Cerebellum (tissue), 4 donors: ENCODE measurements at places on chromosomes 6 and 20.

DNA sequence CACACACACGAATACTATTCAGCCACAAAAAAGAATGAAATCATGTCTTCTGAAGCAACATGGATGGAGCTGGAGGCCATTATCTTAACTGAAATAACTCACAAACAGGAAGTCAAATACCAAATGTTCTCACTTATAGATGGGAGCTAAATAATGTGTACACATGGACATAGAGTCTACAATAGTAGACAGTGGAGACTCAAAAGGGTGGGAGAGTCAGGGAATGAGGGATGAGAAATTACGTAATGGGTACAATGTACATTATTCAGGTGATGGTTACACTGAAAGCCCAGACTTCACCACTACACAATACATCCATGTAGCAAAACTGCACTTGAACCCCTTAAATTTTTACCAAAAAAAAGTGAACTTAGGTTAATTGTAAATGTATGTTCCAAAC lies 160.4 kb downstream of the TASP1 start:
- no peak for DNase-seq

DNA sequence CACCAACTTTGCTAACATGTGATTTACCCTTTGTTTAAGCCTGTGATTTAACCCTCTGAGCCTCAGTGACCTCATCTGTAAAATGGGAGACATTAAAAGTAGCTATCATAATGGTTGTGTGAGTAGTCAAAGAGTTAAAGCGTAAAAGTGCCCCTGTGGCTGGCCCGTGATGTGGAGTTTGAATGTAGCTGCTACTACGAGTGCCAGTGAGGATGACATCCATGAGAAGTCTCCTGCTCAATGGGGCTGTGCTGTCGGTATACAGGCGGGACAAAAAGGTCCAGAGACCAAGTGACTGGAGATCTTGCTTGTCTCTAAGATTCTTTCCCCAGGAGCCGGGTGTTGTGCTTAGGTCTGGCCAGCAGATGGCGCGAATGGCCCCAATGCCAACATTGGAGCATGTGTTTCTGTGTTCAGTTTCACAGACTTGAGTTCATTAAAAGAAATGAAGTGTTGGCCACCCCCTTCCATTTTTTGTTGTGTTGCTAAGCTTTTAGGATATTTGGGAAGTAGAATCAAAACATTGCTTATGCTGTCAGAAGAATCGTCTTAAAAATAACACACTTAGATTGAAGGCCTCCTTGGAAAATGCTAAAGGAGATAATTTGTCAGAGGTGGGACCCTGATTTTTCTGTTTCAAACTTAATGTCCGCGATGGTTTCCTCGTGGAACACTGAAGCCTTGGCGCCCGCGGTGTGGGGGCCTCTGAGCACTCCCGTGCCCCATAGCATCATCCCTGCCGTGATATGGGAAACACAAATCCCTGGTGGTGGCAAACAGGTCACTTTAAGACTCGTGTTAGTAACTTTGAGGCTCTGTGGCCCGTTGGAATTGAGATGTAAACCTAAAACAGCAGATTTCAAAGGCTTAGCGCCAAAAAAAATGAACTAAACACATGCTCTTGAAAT lies 9.3 kb upstream of the RBM38 start:
- DNase-seq = peak; percentile 85

DNA sequence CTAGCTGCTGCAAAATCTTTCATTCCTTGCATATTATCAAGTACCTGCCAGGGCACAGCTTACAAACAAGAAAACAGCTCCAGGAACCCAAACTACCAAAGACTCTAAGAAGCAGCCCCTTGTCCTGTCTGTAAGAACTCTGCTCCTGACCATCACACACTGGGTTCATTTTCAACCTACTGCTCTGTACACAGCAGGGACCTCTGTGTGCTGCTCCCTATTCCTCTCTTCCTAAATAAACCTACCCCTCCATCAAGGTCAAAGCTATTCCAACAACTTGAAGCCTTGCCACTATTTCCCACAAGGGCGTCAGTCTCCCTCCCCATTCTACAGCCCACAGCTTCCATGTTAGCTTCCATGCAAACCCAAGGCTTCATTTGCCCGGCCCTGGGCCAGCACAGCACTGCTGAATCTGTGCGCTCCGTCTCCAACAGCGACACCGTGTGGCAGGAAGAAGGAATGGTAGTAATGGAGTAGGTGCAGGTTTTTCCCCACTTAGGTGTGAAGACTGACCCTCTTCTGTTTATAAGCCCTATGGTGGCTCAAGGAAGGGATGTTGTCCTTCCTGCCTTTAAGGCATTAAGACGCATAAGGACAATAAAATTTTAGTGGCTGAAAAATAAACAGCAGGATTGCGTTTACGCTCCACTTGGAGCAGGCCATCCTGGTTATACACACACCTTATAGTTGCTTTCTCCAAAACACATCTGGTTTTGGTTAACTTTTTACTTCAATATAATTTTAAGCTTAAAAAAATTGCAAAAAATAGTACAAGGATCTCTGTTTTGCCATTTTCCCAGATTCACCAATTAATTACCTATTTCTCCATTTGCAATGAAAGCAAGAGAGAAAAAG lies 115.2 kb upstream of the NXT1 start:
- peak; percentile 21 for DNase-seq

DNA sequence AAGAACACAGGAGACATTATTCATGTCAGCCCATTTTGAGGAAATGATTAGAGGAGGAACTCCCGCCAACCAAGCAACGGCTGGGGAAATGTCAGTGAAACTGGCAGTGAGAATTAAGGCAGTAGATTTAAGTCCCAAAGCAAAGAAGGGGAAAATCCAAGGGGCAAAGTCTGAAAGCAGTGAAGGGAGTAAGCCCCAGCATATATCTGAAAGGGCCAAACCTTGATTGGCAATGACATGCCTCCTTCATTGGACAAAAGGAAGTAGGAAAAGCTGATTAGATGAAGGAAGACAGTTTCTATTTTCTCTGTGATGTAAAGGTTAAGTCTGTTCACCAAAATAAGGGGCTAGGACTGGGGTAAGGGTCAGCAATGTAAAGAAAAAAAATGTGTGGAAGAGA lies 190.3 kb downstream of the RNF144B start:
- DNase-seq = no peak

DNA sequence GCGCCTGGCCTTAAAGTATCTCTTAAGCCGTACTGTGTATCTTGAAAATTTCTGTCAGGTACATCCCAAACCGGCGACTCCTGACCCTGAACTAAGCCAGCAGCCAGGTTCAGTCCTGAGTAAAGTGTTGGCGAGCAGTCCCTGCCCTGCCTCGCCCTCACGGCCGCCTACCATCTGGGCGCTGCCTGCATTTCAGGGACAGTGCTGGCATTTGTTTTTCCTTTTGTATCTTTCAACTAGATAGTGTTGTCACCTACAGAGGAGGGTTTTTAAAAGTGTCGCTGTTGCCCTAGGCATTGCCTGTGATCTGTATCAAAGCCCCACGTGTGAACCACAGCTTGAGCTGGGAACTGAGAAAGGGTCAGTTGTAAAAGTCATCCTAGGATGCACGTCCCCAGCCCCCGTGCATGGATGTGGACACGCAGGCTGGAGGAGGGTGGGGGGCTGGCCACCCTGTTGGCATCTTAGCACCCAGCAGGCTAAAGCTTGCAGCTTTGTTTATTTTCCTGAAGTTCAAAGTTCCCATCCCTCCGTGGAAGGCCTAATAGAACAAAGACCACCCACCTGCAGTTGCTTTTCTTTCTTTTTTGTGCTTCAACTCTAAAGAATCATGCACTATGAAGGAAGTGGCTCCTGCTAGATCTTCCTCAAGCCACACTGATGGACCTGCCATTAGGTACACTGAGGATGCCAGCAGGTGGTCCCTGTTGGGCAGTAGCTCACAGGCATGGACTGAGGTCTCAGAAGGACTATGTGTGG lies 136.8 kb downstream of the ZDHHC14 start:
- DNase-seq = peak; percentile 53

DNA sequence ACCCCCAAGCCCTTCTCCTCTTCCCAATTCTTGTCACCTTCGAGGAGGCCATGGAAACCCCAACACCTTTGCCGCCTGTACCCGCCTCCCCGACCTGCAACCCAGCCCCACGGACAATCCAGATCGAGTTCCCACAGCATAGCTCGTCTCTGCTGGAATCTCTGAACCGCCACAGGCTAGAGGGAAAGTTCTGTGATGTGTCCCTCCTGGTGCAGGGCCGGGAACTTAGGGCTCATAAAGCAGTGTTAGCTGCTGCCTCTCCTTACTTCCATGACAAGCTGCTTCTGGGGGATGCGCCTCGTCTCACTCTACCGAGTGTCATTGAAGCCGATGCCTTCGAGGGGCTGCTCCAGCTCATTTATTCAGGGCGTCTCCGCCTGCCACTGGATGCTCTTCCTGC lies 675 bp downstream of the ZBTB9 start:
- DNase-seq = no peak

DNA sequence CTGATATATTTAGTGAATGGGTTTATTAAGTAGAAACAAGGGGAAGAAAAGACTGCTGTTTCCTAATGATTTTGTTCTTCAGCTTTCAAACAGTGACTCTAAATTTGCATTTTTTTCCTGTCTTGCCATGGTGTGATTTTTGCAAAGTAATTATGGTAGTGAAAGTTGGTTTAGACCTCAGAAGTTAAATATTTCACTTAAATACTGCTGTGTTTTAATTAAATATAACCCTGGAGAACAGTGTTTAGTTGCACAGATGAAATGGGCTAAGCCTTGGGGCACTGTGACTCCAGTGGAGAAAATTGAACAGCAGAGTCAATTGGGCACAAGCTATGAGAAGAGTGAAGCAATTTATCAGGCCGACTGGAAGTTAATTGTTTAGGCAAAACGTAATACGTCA lies 111.1 kb upstream of the MCHR2 start:
- DNase-seq = no peak

DNA sequence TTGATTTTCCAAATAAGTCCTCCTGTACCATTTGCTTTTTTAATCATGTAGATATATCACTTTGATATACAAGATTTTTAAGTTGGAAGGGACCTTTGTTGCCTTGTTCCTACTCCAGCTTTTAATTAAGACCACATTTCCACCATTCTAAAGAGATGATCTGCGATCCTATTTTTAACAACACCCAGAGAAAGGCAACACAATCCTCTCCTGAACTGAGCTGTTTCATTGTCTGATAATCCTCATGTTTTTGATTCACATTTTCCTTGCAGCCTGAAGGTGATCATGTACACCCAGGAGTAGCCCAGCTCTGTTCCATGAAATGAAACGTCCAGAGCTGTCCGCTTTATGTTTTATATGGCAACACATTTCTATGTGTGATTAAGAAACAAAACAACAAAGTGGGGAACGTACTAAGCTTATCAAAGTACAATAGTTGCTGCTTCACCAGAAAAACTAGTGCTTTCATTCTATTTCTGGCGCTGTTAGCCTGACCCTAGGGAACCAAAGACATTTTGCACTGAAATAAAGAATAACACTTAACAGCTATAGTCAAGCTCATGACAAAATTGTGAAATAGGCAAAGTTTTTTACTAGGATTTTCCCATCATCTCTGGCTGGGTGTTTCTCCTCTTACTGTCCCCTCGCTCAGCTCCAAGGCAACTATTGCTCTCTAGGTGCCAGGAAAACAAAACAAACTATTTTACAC lies 22.6 kb upstream of the TRAF3IP2 start:
- DNase-seq = no peak

DNA sequence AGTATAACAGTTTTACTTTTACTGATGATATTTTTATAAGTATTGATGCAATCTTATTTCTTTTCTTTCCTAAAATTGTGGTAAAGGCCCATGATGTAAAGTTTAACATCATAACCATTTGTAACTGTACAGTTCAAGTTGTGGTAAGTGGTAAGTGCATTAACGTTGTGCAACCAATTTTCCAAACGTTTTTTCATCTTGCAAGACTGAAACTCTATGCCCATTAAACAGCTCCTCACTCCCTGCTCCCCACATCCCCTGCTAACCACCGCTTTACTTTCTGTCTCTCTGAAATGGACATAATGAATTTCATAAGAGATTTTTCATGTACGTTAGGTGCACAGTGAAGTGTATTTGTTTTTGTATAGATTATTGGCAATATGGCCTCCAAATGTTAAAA lies 106.0 kb downstream of the PACRG start:
- DNase-seq = no peak

- DNase-seq = no peak
Observed at GRCh38 chr6:97401533-97401932, 118.5 kb upstream of the MMS22L start.

- peak; percentile 19 for DNase-seq
Observed at GRCh38 chr6:93366506-93366905, 52.9 kb downstream of the EPHA7 start.

- no peak for DNase-seq
Observed at GRCh38 chr6:157763904-157764177, 59.2 kb upstream of the SNX9 start.

DNA sequence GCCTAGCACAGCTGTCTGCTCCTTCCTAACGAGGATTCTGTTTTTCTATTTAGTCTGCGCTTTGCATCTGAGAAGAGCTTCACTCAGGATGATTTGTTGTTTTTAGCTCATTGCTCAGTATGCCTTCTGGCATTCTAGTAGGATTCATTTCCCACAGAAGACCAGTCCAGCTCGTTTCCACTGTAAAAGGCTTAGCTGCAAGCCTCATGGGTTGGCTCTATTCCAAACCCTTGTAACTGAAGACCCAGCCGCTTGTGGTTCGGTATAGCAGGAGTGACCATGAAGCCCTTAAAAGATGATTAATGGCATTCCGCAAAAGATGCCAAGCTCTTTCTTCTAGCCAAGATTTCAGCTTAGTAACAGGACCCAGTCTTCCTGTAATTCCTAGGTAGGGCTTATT lies 7.2 kb downstream of the ADGRF1 start:
- DNase-seq = peak; percentile 77

DNA sequence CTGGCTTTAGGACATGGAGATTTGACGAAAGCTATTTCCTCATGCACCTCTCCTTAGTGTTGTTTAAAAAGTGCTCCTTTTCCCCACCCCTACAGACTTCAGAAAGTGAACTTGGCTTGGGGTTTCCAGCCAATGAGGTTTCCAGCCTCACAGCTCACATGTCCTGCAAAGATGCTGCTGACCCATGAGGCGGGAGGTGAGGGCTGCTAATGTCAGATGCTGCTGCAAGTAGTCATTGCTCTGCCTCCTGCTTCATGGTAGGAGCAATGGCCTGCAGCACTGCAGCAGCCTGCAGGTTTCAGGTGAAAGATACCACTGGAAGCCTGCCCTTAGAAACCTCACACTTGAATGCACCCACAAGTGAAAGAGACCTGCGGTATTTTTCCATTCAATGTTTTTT lies 112.8 kb downstream of the LAMP5 start:
- DNase-seq = peak; percentile 38

DNA sequence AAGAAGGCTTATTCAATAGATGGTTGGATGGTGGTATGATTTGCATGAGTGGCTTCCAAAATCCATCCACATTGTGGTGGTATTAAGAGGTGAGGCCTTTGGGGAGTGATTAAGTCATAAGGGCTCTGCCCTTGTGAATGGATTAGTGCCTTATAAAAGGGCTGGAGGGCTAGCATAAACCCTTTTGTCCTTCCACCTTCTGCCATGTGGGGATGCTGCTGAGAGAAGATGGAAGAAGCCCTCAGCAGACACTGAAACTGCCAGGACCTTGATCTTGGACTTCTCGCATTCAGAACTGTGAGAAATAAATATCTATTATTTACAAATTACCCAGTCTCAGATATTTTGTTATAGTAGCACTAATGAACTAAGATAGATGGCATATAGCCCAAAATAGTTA lies 27.8 kb upstream of the SRPK1 start:
- DNase-seq = no peak
